ENCODE measurements at places on chromosomes 11 and 22.
A peak's percentile ranks its signal among the peaks of the same experiment; 100 is the strongest.

- peak; percentile 7 for DNase-seq
Measured at GRCh38 chr11:73907191-73907590, 30.4 kb downstream of the PAAF1 start.

GRCh38 chr11:12234221-12234620 is 123.8 kb downstream of the MICAL2 start:
- DNase-seq, result no peak

DNA sequence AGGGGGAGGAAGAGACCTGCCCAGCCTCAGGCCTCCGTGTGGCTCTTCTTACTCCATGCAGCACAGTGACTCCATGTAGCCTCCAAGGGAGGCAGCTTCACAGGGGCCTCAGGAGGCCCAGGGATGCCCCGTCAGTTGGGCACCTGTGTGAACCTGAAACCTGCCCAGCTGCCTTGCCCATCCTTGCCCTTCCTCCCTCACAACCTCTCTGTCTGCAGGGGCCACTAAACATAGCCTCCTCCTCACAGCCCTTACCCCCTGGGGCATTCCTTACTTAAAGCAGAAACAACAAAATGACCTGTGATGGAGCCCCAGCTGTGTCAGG is 7.1 kb downstream of the LRRC32 start:
- DNase-seq, result no peak

DNA sequence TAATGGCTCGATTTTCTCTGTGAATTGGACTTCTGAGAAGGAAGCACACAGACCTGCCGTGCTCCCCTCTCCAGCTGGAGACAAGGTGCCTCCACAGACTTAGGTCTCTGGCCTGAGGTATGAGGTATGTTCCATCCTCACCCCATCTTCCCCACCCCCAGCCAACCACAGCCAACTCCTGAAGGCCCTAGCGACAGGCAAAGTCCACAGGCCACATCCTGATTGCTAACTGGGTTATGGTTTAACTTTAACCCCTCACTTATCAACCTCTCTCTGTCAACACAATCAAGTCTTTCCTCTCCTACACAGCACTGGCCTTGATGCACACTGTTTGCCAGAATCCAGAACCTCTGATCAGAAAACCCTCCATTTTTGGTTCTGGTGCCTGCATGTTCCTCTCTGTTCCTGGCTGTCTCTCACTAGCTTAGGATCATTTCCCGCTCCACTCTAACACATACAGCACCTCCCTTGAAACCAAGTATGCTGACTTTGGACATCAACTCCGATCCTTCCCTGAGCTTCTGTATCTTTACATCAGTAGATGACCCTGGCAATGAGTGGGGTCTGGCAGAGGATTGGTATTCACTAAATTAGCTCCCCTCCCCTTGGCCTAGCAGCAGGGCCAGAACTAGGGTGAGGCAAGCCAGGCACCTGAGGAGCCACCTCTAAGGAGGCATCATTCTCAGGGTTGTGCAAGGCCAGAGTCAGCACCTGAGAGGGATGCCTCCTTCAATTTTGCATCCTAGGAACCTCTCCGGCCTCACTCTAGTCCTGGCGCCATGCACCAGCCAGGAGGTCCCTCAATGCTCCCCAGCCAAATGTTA is 22.0 kb downstream of the JAML start:
- DNase-seq, result no peak

DNA sequence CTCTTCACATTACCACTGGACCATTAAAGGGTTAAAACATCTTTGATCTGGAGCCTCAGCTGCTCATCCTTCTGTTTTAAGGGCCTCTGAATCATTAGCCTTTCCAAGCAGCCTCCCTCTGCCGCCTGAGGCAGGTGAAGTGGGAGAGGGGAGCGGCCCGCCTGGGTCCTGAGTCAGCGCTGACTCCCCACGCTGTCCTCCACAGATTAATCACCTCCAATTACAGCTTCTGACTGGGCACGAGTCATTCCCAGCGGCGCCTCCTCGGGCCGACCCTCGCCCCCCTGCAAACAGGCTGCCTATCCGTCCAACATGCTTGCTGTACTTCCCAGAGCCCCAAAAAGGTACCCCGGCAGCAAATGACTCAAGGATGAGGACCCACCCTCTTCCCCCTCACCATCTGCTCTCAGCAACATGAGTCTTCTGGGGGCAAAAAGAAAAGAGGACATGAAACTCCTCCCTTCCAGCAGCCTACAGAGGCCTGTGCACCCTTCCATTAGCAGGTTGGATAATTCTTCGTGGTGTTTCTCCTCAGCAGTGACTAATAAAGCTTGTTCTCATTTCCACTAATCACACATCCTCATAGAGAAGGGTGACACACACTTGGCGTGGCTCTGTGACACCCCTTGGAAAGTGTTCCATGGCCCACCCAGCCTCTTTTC is 44.3 kb upstream of the JAM3 start:
- DNase-seq, result no peak

DNA sequence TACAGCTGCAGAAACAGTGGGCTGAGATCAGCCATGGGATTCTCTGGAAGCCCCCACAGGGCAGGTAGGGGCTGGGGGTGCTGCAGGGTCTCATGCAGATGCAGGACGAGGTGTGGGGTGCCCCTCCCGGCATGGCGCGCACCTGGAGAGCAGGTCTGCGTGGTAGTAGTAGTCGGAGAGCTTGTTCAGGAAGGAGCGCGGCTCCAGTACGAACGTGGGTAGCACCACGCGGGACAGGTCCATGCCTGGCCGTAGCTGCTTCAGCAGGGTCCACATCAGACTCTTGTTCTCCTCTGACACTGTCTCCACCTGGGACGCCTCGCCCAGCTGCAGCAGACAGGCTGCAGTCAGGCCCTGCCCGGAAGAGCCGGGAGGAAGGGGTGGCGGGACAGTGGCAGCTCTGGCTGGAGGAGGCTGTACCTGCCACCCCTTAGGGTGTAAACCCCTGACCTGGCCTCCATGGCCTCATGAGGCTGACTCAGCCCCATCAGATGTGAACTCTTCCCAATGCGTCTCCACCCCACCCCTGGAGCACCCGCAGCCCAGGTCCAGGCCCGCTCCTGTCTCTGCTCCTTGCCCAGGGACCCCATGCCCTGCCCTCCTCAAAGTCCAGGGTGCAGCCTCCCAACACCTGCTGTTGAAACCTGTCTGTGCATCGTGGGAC is 47.0 kb upstream of the CARS1 start:
- DNase-seq, result no peak

DNA sequence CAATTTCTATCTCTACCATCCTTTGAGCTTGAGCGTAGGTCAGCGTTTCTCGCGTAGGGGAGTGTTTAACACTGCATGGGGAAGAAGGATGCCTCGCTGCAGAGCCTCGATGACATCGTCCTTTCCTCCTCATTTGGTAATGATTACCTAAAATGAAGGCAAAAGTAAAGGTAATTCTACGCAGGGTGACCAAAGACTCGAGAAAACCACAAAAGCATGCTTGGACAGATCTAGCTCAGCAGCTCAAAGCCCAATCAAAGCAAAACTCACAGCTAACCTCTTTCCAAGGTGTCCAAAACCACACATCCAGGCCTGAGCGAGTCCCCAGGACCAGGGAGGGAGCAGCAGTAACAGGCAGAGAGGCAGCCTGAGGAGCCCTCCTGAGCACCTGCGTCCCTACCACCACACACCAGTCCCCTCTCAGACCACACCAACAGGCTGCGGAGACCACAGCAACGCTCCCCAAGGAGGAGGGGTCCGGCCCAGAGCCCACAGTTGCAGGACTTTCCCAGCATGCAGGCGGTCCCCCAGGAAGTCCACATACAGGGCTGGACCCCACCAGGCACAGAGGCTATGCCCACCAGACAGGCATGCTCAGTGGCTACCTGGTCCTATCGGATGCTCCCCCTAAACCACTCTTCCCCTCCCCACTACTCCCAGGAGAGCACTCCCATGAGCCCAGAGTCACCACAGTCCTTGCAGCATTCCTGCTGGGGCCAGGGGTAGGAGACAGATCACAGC is 3.3 kb downstream of the BRD1 start:
- DNase-seq, result no peak

DNA sequence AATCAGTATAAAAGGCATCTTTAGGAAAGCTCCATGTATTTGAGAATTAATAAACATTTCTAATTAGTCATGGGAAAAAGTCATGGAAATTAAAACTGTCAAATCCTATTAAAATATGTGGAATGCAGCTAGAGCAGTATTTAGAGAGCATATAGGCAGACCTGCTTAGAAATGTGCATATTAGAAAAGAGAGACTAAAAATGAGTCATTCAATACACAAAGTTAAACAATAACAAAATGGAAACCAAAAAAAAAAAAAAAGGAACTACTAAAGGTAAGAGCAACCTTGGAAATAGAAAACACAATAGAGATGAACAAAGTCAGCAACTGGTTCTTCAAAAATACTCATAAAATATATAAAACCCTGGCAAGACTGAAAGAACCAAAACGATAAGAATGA is 59.7 kb upstream of the RASSF10 start:
- DNase-seq, result no peak

DNA sequence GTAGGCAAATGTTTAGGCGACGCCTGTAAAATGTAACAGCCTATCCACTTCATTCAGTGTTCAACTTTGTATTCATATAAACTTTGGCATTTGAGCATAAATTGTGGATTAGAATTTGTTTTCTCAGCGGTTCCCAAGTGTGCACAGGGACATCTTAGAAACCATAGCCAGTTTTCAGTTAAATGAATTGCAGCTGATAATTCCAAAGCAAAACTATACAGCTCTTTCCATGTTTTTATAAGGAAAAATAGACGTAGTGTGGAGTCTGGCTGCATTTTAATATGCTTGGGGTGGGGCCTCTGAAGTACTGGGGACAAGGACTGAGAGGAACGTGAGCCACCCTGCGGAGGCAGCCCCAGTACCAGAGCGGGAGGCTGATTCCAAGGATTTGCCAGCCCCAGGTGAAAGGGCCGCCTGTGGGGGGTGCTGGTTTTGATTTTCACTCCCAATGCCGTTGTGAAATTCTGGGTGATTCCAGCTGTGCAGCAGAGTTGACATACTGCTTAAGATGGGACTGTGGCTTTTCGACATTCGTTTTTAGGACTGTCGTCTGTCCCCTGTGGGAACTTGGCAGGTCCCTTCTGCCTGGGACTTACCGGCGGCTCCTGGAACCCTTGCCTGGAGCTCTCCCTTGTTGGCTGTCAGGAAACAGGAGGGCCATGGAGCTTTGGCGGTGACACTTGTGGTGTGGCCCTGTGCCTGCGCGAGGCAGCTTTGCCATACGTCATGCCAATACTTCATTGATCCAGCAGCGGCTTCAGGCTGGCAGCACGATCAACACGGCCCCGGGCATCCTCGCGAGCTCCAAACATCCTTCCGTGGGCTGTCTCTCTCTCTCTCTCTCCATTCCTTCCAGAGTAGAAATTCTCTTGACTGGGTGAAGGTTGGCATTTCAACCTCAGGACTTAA is 370.9 kb downstream of the TBC1D22A start:
- no peak for DNase-seq

DNA sequence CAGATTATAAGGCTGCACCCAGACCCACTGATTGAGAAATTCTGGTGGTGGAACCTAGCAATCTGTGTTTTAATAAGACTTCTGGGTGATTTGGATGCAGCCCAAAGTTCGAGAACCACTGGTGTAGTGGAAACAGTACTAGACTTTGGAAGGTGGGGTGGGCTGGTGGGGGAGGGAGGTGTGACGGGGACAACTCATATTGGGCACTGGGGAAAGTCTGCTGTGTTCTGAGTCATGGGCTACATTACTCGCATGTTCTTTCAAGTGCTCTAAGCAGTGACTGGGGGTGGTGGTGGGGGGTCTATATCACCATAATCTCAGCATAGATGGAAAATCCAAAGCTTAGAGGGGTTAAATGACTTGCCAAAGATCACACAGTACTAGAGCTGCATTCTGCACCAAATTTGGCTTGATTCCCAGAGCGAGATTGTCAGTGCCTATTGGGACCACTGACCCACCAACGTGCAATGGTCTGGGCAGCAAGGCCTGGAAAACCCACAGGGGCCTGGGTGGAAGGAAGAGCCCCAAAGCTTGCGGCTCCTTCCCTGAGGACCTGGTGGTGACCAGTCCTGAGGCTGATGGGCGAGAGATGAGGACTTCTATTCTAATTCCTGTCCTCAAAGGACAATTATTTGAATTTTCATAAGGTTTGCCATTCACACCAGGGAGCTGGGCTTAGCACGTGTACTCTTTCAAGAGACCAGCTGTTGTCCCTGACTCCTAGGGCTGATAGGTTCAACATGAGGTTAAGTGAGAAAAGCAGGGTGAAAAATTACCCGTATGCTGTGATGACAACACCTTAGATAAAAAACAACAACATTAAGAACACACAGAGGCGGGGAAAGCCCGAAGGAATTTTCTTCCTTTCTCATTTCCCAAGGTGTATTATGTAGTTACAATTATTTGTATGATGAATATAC is 77.5 kb upstream of the NARS2 start:
- DNase-seq, result no peak

- no peak for DNase-seq
Measured at GRCh38 chr11:57370251-57370650, 10.7 kb downstream of the PRG3 start.

DNA sequence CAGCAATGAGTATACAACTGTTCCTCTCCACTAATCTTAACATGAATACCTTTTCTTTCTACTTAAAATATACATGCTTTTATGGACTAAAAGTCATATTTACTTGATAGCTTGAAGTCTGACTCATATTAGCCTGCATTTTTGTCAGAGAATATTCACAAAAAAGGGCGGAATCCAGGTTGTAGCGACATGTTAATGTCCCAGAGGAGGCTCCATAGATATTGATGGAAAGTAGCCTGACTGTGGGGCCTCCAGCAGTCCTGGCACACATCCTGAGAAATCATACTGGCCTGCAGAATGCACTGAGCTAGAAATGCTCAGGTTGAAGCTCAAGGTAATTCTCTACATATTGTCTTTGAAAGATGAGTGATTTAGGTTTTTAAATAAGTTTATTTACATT is 1051.1 kb downstream of the NTM start:
- DNase-seq, result no peak

DNA sequence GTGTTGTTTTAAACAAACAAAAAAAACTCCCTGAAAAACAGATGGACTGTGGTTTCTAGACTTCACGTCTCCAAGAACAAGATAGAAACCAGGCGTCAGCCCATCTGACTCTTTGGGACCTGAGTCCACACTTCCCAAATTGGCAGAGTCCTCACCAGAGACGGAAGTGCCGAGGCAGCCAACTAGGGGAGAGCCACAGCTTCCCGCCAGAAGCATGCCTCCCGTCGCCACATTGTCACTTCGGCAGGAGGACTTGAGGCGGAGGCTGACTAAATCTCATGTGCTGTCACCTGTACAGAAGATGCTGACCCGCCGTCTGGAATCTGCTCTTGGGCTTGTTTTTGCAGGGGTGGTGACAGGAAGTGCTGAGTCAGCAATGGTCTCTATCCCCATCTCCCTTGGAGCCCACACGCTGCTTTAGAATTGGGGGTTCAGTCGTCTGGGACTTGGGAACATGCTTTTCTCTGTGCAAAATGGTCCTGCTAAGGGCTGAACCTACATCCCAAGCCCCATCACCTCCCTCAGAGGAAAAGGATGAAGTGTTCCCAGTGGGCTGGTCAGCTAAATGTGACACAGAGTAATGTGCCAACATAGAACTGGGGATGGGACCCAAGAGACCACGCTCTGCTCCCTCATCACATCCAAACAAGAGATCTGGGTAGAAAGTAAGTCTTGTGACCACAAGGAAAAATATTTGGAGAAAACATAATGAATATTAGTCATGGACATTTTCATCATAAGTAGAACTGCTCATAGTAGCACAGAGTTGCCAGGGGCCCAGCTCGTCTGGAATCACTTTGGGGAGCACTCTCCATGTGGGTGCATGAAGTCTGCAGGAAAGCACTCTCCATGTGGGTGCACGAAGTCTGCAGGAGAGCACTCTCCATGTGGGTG is 152.9 kb downstream of the SNX19 start:
- DNase-seq, result no peak
